ENCODE measurements at places on chromosomes 5 and 9.
A peak's percentile ranks its signal among the peaks of the same experiment; 100 is the strongest.

GRCh38 chr5:146041180-146041789 is 64.1 kb downstream of the PLAC8L1 start:
- DNase-seq: no peak

GRCh38 chr9:37700900-37701299 is 50.1 kb downstream of the FRMPD1 start:
- no peak for DNase-seq

GRCh38 chr5:57231607-57232006 is 57.7 kb downstream of the GPBP1 start:
- DNase-seq: no peak

DNA sequence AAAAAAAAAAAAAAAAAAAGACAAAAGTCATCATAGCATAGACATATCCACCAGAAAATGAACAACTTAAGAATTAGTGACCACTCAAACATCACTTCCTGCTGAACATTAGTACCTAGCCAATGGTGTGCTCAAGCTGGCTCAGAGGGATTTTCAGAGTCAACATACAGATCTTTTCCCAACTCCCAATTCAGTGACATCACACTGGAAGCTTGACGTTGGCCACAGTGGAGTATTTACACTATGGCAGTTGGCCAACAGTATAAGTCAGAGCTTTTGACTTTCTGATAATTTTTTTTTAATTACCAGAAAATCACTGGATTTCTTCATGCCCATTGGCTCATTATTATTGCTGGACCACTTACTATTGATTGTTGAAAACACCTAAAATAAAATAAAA is 383.5 kb downstream of the ARHGEF28 start:
- no peak for DNase-seq

DNA sequence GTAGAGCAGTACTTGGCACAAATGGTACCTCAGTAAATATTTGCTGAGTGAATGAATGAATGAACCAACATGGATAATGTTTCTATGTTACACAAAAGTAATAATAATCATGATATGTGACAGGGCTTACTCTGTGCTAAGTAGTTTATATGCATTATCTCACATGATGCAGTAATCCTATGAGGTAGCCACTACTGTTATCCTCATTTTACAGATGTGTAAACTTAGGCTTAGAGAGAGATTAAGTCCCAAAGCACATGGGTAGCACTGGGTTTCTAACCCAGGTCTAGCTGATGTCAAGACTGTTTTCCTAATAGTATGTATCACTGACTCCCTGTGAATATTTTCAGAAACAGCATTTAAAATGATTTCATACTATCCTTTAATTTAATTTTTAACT is 44.1 kb upstream of the VDAC1 start:
- DNase-seq: no peak

DNA sequence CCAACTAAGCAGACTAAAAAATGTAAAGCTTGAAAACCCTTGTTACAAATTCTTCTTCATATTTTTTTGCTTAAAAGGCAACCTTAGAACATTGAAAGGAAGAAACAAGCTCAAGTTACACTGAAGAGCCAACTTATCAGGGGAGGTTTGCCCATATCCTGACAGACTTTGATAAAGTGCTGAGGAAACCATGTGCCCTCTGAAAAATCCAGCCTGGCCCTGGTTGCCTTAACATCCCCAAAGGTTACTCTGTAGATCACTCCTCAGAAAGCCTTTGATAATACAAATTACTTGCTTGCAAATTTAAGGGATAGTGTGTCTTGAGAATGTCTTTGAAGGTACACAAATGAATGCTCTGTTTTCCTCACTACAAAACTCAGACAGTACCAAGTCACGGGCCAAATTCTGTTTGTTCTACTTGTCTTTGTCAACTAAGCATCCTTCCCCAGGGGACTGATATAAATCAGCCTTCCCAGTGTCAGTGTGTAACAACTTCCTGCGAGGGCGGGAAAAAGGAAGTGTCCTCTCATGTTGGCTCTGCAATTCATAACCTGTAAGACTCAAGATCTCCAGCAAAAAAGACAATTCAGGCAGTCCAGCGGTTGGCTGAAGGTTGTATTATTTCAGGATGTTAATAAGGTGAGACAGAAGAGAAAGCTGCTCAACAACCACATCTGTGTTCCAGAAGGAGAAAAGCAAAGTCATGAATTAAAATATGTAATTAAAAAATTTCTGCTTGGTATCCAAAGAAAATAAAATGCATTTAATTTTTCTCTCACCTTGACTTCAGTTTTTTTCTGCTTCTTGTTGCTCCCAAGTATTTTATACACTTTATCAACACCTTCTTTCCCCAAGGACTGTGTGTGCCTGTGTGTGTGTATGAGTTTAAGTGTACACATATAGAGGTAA is 199.9 kb downstream of the PIK3R1 start:
- DNase-seq: no peak

GRCh38 chr5:156409834-156410233 is 82.9 kb downstream of the SGCD start:
- DNase-seq: no peak

DNA sequence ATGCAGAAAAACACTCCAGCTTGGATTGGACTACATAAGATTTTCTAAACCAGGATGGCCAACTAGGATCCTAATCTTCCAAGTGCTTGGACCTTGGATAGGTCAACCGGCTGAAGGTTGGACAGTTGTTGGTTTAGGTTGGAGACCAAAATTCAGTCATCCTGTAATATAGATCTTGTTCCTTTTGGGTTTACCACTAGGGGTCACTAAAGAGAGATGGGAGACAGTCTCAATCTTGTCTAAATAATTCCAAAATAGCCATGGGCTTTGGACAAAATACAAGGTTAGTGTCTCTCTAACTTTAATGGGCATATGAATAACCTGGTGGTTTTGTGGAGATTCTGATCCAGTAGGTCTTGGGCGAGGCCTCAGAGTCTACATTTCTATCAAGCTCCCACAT is 148.7 kb upstream of the ERCC6L2 start:
- no peak for DNase-seq

- DNase-seq: no peak
These were observed 91.8 kb upstream of the TNC start for GRCh38 chr9:115209601-115210306.

DNA sequence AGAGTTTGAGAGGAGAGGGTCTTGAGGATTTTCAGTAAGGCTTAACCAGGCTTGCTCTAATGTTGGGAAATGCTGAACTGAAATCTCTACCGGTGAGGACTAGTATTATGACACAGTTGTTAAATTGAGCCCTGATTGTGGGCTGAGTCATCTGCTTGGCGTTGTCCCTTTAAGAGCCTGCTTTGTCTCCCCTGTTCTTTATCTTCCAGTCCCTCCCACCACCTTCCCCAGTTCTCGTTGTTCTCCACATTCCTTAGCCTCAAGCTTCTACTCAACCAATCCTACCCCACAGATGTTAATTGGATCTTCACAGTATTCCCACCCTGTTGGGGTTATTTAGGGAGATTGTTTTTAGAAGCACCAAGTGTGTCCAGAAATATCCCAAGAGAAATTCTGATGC is 57.6 kb downstream of the ANKRD55 start:
- no peak for DNase-seq

- DNase-seq: no peak
These were observed 597.3 kb upstream of the DAB2 start for GRCh38 chr5:40022057-40022456.

DNA sequence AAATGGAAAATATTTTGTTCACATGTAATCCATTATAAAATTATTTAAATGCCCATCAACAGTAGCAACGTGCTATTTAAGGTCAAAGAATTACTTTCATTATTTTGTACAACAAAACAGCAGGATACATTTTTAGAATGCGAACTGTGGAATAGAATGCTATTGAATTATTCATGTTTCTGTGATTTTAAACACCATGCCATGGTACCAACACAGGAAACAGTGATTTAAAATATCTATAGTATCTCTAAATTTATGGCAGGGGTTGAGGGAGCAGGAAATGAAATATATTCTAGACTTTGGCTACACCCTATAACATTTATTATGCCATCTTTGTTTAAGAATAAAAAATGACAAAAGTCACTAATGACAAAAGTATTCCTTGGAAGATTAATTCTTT is 62.4 kb downstream of the DROSHA start:
- DNase-seq: no peak

DNA sequence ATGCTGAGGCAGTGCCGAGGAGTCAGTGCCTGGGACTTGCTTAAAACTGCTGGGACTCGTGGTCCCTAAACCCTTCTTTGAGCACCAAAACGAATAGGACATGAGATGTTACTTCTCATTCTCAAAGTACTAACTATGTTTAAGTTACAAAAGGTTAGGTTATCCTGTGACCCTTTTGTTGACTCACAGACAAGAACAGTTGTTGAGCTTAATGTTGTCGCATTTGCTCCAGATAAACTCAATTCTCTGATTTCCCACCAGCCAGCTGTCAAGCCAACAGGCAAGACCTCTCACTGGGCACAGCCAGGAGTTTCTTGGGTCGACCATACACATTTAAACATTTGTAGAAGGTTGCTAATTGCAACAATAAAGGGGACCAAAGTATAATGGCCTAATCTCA is 249.4 kb downstream of the ADAMTSL1 start:
- DNase-seq: no peak

DNA sequence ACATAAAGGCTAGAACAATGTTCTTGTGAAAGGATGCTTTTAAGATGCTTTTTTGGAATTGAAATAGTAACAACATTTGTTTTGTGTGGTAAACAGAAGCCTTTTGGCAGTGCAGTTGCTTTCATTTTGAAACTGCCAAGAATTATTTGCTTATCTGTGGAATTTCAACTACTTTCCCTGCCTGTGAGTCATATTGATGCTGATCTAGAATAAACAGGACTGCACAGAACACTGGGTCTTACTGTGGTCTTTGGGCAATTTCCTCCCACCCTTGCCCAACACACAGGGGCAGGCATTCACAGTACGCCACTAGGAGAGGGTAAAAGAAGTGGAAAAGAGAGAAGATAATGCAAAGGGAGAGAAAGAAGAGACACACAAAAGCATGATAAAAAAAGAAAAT is 483.7 kb downstream of the ELAVL2 start:
- no peak for DNase-seq

DNA sequence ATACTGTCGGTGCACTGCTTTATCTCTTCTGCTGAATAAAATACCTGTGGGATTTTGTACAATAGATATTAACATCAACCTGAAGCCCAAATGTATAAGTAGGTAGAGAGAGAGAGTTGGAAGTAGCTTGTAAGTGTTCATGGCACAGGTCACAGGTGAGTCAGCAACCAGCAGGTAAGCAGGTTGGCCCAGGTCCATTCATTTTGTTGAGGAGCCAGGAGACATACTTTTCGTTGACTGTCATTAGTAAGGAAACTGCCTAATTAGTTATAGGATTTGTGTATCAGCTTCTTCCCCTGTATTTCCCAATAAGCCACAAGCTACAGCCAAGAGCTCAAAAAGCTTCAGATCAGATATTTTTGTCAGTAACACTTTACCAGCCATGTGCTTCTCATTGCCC is 650.8 kb downstream of the IRX1 start:
- no peak for DNase-seq

DNA sequence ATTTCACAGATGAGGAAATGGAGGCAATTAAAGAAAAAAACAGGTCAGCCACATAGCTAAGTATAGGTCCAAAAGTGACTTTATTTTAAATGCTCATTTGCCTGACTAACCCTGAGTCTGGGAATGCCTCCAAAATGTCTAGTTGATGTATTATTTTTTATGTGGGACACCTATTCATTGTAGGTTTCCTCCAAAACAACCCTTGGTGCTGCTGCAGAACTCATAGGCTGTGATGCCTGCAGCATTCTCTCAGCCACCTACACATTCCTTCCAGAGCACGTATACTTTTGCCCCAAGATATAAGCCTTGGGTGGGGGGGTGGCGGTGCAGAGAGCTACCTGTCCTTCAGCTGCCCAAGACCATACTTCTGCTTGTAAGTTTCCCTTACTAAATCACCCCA is 77.4 kb downstream of the MSX2 start:
- DNase-seq: no peak

GRCh38 chr9:87064311-87064710 is 117.0 kb upstream of the GAS1 start:
- DNase-seq: no peak

- no peak for DNase-seq
These were observed 1.6 kb upstream of the DBN1 start for GRCh38 chr5:177474846-177475562.

DNA sequence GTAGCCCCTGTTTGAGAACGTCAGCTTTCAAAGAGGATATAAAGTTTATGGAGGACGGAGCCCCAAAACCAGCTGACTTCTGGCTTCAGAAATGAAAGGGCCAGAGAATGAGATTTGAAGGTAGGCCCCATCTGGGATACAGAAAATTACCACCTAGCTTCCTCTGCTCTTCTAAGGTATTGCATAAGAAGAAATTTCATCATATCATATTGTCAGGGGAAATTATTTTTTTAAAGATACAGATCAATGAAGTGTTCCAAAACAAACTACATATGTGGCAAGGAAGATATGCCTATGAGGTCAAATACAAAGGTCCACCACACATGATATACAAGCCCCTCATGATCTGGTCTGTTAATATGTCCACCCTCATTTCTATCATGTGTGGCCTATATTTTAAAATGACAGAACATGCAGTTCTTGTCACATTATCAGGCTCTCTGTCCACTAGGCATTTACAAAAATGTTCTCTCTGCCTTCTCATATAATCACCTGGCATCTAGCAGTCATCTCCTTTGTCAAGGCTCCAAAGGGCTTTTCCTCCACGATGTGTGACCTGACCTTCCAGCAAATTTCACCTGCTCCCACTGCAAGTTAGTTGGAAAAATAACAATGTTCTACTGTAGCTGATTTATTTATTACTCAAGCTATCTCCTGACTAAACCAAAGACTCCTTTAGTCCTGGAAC is 83.1 kb downstream of the DPYSL3 start:
- no peak for DNase-seq

- no peak for DNase-seq
These were observed 46.4 kb downstream of the BARX1 start for GRCh38 chr9:93908591-93909241.

DNA sequence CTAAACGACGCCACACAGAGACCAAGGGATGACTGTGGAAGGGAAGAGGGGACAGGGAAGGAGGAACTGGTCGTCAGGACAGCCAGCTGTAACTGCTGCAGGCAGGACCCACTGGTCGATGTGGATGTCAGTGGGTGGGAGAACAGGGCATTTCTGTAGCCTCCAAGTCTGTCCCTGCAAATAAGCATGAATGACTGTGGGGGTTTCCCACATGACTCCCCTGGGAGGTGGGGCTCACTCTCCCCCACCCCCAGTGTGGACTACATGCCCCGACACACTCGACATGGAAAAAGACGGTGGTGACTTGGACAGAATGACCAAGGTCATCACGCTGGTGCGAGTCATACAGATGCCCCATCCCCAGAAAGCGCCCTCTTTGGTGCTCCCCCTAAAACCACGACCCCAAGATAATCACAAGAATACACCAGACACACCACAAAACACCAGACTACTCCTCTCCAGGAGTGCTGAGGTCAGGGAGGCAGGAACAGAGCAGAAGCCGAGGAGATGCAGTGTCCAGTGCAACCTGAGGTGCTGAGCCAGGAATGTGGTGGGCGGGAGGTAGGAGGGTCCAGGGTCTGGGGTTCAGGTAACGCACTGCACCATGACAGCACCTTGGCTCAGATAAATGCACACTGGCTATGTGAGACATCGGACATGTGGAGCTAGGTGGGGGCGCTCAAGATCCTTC is 64.9 kb downstream of the SECISBP2 start:
- DNase-seq: no peak

GRCh38 chr5:68033961-68034571 is 181.5 kb upstream of the PIK3R1 start:
- DNase-seq: no peak

GRCh38 chr5:82512025-82512424 is 233.9 kb upstream of the RPS23 start:
- DNase-seq: no peak

- DNase-seq: peak; percentile 7
These were observed 315.6 kb downstream of the MTRR start for GRCh38 chr5:8184455-8185063.

- no peak for DNase-seq
These were observed 331.9 kb downstream of the MED10 start for GRCh38 chr5:6046296-6046967.

Data from activated CD4-positive, alpha-beta T cell treated with anti-CD3 and anti-CD28 coated beads, Interleukin-2, amount 50 U/mL, for 1 hour (primary cell).